GM23338 (cell line): ENCODE measurements at places on chromosomes 11 and 22. TPM values are rescaled to one million over a fixed set of nuclear protein-coding genes. Genes with fewer than 3 reads are reported as not detected.

The DDI1 gene
- total RNA-seq, result not detected in 2 replicates

The PIH1D2 gene
- total RNA-seq, result 0.16 and 0.80 TPM in 2 replicates

DNA sequence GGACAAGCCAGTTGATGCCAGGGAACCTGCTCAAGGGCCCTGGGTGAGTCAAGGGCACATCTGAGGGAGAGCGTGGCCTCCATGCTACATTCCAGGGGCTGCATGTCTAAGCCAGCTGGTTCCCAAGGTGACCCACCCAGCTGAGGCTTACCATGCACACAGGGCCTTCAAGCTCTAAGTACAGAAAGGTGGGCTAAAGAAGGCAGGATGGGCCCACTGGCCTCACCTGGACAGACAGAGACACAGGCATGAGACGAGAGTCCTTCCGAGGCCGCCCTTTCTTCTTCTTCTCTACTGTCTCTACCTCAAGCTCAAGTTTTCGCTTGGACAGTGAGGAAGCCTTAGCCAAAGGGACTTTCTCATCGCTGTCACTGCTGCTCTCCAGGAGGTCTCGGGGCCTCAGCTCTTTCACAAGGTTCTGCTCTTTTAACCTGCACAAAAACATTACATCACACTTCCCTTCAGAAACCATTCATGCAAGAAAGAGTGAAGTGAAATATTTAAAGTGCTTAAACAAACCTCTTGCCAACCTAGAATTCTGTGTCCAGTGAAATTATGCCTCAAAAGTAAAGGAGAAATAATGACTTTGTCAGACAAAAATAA, 69.9 kb downstream of the HIRA start:
- DNase-seq, result no peak

DNA sequence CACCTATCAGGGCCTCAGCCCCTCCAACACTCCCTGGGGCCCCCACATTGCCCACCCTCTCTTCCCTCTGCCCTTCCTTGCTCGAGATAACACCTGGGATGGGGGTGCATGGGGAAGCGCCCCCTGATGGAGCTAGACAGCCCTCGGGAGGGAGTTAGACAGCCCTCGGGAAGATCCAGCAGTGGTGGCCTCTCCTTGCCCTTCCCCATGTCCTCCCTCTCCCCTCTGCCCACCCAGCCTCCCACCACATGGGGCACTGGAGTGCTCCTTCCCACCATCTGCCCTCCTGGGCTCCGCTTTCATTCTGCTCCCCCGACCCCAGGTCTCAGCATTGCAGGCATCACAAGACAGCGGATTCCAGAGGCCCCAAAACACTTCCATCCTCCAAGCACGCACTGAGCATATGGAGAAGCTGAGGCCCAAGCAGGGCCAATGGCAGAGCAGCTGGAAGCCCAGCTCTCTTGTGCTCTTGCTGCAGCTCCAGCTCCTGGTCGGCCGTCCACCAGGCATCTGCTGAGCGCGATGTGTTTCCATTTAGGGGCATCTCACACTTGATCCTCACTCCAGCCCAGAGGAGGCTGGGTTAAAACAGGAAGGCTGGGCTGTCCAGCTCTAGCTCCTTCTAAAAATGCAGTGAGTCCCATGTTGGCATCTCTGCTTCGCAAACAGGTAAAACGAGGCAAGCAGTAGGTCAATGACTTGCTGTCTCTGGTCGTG, 65.6 kb downstream of the IGLL1 start:
- peak; percentile 55 for DNase-seq

DNA sequence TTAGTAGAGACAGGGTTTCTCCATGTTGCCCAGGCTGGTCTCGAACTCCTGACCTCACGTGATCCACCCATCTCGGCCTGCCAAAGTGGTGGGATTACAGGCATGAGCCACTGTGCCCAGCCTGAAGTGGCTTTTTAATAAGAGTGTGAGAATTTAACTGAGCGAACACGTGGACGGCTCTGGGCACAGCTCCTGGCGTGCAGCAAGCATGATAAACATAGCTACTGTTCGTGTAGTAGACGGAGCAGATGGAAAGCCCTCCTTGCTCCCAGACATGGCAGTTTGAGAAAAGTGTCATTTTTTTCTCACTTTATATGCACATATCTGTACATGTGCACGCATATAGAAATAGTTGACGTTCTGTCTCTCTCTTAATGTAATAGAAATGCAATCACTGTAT, 7.0 kb downstream of the EMID1 start:
- DNase-seq, result no peak

GRCh38 chr11:69656536-69657455, 15.8 kb downstream of the CCND1 start:
- no peak for DNase-seq

- DNase-seq, result no peak
Observed at GRCh38 chr22:32052936-32053791, 10.1 kb downstream of the SLC5A1 start.

DNA sequence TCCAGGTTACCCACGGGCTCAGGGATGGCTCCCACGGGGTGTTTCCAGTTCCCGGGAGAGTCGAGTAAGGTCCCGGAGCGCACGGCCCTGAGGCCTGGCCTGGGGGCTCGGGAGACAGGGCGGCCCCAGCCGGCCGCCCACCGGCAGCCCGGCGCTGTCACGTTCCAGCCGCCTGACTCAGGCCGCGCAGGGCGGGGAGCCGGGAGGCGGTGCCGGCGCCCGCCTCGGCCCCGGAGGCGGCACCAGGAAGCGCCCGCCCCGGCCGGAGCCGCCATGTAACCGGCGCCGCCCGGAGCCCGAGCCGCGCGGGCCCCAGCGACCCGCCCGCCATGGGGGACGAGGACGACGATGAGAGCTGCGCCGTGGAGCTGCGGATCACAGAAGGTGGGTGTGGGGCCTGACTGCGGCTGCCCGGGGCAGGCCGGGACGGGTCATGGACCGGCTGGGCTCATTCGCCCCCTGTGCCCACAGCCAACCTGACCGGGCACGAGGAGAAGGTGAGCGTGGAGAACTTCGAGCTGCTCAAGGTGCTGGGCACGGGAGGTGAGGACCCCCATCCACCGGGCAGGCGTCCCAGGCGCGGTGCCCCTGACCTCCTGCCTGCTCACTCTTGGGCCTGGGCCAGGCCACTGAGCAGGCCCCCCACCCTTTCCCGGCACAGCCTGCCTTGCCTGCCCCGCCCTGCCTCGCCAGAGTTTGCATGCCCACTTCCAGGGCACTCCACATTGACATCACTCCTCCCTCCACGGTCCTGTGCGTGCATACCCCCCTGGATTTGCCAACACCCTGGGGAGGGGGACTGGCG, at the start of gene RPS6KA4:
RPS6KA4 (plus strand) TSS at position 256 of the 805 bp plus-strand sequence; CDS start at position 330, 74 bp downstream.
- peak; percentile 76 for DNase-seq

- peak; percentile 85 for DNase-seq
Observed at GRCh38 chr11:30196400-30197206, 34.2 kb upstream of the FSHB start.

DNA sequence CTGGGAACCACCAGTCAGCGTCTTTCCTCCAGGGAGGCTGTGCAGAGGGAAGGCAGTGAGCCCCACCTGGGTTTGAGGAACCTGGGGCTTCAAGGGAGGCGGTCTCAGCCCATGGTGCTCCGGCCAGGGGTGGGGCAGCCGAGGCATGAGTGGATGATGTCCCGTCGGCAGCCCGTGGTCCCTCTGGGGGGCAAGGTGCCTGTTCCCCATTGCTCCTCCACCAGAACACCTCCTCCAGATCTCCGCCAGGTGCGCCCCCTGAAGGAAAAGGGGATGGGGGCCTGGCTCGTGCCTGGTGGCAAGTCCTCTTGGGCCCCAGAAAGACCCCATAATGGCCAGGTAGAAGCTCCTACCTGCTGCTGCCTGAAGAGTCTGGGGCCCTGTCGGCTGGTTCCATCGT, 94.1 kb downstream of the KCNQ1 start:
- DNase-seq, result no peak

GRCh38 chr22:40436505-40437431, 66.4 kb downstream of the SGSM3 start:
- peak; percentile 79 for DNase-seq

- DNase-seq, result no peak
Observed at GRCh38 chr22:43442386-43443151, 30.8 kb downstream of the MPPED1 start.

GRCh38 chr11:34263441-34264091, 94.2 kb downstream of the ABTB2 start:
- no peak for DNase-seq
